ENCODE measurements at places on chromosomes 11 and 22.

DNA sequence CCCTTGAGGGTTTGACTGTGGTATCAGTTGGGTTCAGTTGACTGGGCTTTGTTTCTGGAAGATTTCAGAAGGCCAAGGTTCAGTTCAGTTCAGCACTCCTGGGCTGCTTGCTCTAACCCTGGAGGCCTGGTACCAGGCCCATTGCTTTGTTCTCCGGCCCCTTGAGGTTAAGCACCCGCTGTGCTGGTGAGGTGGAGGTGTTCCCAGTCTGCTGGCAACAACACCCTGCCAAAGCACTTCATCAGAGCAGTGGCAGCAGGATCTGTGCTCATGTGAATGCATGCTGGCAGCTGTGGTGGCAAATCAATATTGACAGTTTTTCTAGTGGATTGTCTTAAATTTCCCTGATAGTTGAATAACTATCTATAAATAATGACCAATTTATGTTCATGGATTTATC lies 3.8 kb upstream of the SCGB1D1 start:
- DNase-seq = no peak

- DNase-seq = no peak
Observed at GRCh38 chr11:61002598-61002997, 31.1 kb downstream of the CD6 start.

- DNase-seq = no peak
Observed at GRCh38 chr11:44033411-44033850, 14.3 kb upstream of the ACCSL start.

- no peak for DNase-seq
Observed at GRCh38 chr22:24188705-24189248, 7.5 kb downstream of the SUSD2 start.

GRCh38 chr22:49479566-49479965 lies 348.1 kb downstream of the BRD1 start:
- DNase-seq = no peak

DNA sequence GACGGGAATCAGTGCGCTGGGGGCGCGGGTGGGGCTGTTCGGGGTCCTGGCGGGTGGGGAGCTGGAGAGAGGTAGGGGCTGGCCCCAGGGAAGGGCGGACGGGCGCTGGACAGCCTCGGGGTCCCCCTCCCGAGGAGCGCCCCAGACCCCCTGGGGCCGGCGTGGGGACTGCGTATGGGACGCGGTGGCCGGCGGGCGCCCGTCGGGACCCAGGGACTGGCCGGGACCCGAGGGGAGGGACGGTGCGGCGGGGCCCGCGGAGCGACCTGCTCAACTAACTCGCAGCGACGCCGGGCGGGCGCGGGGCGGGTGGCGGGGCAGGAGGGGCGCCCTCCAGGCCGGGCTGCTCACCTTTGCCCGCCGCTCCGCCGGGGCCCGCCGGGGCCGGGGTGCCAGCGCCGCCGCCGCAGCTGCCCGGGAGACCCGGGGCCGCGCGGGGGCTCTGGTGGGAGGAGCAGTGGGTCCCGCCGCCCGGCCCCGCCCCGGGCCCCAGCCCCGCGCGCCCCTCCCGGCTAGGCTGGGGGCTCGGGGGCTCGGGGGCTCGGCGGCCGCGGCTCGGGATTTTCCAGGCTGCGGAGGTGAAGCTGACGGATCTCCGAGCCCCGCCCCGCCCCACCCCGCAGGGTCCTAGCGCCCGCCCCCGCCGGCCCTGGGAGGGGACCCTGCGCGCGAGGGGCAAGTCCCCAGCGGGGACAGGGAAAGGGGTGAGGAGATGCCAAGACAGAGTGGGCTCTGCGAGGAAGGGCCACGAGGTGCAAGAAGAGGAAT lies 12.3 kb downstream of the STARD10 start:
- no peak for DNase-seq

DNA sequence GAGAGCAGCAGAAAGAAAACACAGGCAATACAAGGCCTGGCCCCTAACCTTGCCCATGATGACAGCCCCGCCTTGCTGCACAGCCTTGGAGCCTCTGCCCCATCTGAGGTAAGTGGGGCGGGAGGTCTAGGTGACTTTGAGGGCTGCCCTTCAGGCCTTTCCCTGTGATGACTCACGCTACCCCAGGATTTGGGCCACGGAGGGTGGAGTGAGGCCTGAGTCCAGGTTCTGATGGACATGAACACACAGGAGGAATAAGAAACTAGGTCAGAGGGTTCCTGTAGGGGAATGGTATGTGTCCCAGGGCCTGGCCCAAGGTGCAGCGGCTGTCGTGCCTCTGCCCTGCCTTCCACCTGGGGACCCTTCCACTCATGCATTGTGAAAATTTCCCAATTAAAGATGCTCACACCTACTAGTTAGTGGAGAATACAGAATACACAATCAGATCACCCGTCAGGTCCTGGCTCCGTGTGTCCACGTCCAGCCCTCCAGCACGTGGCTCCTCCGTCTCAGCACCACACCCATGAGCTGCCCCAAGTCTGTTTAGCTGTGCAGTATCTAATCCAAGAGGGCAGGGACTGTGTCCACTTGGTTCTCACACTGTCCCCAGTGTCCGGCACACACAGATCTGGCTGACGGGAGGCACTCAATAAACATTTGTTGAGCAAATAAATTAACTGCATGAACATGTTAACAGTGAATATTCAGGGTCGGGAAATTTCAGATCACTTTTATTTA lies 111.0 kb downstream of the CHST1 start:
- DNase-seq = no peak

- no peak for DNase-seq
Observed at GRCh38 chr11:14894657-14895598, 2.9 kb upstream of the CYP2R1 start.

DNA sequence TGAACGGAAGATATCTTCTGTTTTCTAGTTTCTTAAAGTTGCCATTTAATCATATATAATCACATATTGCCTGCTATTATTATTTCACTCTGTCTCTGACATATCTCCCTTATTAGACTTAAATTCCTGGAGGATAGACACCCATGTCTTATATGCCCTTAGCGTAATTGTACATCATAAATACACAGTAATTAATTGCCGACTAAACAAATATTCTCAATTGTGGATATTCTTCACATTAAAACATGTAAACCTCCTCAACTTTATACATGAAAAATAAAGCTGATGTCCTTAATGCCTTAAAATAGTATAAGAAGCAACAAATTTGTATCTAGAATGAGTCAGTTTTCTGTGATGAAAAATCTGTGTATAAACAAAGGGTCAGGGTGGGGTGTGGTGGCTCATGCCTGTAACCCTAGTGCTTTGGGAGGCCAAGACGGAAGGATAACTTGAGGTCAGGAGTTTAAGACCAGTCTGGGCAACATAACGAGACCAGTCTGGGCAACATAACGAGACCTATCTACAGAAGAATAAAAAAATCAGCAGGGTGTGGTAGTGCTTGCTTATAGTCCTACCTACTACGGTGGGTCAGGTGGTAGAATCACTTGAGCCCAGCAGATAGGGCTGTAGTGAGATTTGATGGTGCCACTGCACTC lies 6.1 kb downstream of the ZDHHC13 start:
- DNase-seq = no peak

GRCh38 chr22:28333088-28333487 lies 346.6 kb downstream of the TTC28 start:
- no peak for DNase-seq

- no peak for DNase-seq
Observed at GRCh38 chr11:102610200-102610599, 14.9 kb downstream of the MMP20 start.

DNA sequence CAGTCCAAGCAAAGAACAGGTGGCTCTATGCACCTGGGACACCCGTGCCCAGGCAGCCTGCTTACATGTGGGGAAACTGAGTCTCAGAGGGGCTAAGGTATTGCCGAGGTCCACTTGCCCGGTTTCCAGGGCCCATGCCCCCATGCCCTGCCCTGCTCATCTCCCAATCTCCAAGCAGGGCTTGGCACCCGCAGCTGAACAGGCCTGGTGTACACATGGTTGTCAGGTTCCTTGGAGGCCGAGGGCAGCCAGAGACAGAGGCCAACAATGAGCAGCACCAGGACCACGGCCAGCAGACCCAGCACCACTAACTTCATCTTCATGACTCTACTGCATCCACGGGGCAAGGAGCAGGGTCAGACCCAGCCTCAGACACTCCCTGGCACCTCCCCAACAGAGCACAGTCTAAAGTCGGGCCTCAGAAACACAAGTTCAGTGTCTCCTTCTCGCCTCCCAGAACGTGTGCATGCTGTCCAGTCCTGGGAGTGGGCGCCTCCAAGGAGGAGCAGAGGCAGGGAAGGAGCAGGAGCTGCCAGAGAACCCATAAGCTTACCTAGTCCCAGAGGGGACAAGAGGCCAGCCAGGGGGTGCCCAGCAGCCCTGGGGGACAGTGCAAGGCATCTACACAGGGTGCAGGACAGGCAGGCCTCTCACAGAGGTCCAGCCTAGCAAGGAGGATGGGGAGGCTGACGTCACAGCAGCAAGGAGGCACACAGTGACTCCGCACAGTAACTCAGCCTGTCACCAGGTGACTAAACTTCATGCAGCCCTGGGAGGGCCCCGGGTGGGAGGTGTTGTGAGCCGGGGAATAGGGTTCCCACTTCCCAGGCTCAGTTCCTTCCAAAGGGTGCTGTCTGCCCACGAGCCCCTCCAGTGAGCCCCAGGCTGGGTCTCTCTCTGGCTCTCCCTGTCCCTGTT lies 20.2 kb upstream of the RGL4 start:
- DNase-seq = no peak

DNA sequence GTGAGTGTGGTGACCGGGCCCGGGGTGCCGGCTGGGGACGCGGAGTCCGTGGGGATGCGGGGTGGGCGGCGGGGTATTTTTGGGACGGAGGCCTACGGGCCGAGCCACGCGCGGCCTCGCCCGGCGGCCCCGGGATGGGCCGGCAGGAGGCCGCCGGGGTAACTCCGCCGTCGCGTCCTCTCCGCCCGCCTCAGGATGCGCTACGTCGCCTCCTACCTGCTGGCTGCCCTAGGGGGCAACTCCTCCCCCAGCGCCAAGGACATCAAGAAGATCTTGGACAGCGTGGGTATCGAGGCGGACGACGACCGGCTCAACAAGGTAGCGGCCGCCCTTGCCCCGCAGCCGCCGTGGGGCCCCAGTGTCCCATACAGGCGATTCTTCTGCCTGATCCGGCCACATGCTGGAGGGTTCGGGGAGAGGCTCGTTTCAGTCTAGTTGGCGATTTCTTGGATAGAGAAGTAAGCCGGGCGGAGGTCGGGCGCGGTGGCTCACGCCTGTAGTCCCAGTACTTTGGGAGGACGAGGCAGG lies 337 bp downstream of the RPLP2 start:
- DNase-seq = no peak

GRCh38 chr11:111305876-111306275 lies 7.5 kb downstream of the POU2AF3 start:
- DNase-seq = no peak

DNA sequence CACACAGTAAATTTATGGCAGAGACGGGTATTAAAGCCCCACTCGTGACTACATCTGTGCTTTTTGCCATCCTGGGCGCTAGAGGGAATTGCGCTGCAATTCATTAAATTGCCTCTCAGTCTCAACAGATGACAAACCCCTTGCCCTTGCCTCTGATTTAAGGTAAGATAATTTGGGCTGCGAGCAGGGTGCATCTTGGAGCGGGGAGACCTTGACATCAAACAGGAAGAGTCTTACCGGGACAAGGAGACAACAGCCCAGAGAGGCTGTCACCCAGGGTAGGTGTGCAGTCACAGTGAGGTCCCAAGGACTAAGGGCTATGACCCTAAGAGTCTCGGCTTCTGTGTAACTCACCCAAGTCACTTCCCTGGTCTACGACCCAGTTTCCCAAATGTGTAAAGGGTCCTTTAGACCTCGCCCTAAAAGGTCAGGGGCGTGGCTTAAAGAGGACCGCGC lies 449 bp upstream of the TOM1 start:
- DNase-seq = no peak

- no peak for DNase-seq
Observed at GRCh38 chr22:24433828-24434470, 6.5 kb downstream of the ADORA2A start.

DNA sequence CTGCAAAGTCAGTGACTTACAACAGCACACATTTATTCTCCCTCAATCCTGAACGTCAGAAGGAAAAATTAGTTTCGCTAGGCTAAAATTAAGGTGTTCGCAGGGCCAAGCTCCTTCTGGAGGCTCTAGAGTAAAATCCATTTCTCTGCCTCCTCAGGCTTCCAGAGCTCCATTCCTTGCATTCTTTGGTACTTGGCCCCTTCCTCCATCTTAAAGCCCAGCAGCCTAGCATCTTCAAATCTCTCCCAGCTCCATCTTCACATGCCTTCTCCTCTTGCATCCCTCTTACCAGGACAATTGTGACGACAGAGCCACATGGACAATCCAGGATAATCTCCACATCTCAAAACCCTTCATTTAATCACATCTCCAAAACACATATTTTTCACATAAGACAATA lies 165.0 kb downstream of the GRIA4 start:
- DNase-seq = no peak

- DNase-seq = no peak
Observed at GRCh38 chr22:35887296-35887875, 141.2 kb downstream of the RBFOX2 start.

DNA sequence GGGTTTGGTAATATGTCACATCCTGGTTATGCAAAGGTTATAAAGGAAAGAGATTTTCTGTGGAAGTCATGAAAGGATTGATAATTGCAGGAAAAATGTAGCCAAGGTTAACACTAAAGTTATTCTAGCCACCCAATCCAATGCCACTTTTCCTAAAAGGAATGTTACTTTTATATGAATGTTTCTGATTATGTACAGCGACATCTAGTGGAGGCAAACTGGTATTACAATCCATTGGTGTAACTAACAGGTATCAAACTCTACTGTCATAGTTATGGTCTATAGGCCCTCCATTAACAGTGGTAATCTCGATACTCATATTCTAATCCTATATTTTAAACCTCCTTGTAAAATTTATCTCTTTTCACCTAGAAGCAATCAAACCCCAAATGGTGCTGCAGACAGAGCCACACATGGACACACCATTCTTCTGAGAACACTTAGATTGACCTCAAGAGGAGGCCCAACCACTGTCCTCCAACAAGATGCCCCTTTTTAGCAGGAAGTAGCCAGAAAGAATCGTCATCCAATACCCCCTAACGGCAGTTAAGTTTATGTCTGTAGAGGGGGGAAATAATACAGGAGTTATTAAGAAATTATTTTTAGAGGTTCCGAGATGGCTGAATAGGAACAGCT lies 74.9 kb upstream of the RAG2 start:
- DNase-seq = peak; percentile 16

DNA sequence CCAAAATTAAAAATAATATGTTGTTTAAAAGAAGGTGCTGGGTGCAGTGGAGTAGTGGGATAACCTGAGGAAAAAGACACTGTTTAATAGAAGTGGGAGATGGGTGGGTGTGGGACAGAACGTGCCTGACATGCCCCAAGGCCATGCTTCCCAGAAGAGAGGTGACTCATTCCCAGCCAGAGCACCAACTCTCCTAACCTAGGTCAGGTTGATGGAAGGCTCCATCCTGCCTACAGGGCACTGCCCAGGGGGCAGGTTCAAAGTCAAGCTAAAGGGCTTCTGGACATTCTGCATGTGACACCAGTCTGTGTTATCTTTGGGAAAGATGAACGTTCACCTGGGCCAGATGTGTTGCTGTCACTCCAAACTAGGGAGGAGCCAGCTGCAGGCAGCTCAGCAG lies 453.1 kb downstream of the SOX6 start:
- DNase-seq = no peak
